ENCODE measurements at places on chromosomes 6 and 20. TPM values are rescaled to one million over a fixed set of nuclear protein-coding genes. Genes with fewer than 3 reads are reported as not detected.

Gene HSPA12B
- total RNA-seq: 10.2 TPM

Gene BPI
- total RNA-seq: not detected

Gene CCN2
- total RNA-seq: 178 TPM

Gene TBX18
- 1.2 TPM for total RNA-seq

Gene PPP1R14C
- total RNA-seq: not detected

Gene ADTRP
- 0.38 TPM for total RNA-seq

Gene EPPIN
- not detected for total RNA-seq

Gene TFAP2D
- total RNA-seq: not detected

Gene LIN28B
- total RNA-seq: not detected

Gene SYTL3
- total RNA-seq: 0.51 TPM

Gene EIF2S2
- 61.9 TPM for total RNA-seq

Gene FABP7
- not detected for total RNA-seq

Gene ALDH8A1
- 0.25 TPM for total RNA-seq

Gene TFAP2A
- not detected for total RNA-seq

Gene ZNF217
- total RNA-seq: 12.8 TPM

Gene ECT2L
- total RNA-seq: not detected

Gene SEMG1
- total RNA-seq: not detected

Gene LY86
- not detected for total RNA-seq

Gene TREML2
- total RNA-seq: not detected

Gene PAX1
- total RNA-seq: not detected

Gene STMN3
- total RNA-seq: 0.51 TPM

Gene CDH4
- under 0.01 TPM for total RNA-seq

Gene SPEF1
- under 0.01 TPM for total RNA-seq

Gene NT5E
- 123 TPM for total RNA-seq

Gene ADAM33
- under 0.01 TPM for total RNA-seq

Gene SLC26A8
- not detected for total RNA-seq

Gene KIFC1
- 16.7 TPM for total RNA-seq

Gene INSM1
- total RNA-seq: not detected

Gene PLCB4
- 2.1 TPM for total RNA-seq

Gene KCNQ2
- total RNA-seq: not detected

Gene OXT
- total RNA-seq: not detected

Gene OR5V1
- not detected for total RNA-seq

Gene DUSP15
- 0.26 TPM for total RNA-seq

Gene PROKR2
- total RNA-seq: not detected

Gene MROH8
- 1.6 TPM for total RNA-seq

Gene RALGAPA2
- 20.4 TPM for total RNA-seq

Gene BNIP5
- not detected for total RNA-seq

Gene FOXQ1
- total RNA-seq: not detected

Gene HAO1
- not detected for total RNA-seq

Gene SRMS
- not detected for total RNA-seq

Gene SNAI1
- total RNA-seq: 1.0 TPM

Gene LTA
- total RNA-seq: not detected

Measured in dermis microvascular lymphatic vessel endothelial cell (primary cell).